ENCODE measurements at places on chromosomes 12 and 14.

GRCh38 chr14:61837336-61838229 lies 75.4 kb downstream of the SNAPC1 start:
- DNase-seq, result peak; percentile 82

DNA sequence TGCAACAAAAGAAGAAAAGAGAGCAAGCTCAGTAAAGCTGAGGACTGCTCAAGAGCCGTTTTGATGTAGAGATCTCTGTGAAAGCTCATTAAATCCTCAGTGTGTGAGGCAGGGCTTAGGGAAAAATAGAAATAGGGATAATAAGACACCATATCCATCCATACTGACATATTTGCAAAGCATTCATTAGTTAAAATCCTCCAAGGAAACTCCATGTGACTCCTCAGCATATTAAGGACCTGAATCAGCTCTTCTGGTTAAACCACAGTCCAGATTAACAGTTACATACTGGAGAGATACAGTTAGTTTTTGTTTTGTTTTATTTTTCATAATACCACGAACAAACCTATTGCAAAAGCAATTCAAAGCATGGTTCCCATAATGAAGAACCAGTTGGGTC lies 288.2 kb downstream of the PAWR start:
- DNase-seq, result no peak

DNA sequence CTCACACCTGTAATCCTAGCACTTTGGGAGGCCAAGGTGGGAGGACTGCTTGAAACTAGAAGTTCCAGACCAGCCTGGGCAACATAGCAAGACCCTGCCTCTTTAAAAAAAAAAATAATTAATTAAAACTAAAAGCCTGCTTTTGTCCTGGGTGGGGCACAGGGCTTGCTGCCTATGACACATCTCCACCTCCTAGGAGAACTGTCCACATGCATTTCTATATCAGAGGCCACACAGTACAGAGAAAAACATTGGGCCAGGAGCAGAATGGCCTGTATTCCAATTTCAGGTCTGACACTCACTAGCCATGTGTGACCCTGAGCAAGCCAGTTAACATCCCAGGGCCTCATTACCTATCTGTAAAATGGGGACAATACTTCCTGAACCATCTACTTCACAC lies 31.9 kb downstream of the CCDC88C start:
- DNase-seq, result no peak

GRCh38 chr12:103422328-103422727 lies 73.4 kb downstream of the C12orf42 start:
- DNase-seq, result no peak

DNA sequence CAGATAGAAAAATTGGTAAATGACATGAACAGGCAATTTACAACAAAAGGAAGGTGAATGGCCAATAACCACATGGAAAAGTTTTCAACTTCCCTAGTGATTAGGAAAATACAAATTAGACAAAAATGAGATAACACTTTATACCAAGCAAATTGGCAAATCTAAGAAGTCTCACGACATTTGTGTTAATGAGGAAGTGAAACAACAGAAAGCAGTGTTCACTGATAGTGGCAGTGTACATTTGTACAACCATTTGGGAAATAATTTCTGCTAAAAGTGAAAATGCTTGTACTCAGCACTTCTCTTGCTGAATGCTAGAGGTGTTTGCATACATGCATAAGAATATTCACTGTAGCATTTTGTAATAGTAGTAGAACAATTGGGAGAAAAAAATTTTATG lies 126.6 kb downstream of the LLPH start:
- no peak for DNase-seq

- DNase-seq, result no peak
These were observed 492.2 kb downstream of the FLRT2 start for GRCh38 chr14:86022031-86022629.

- DNase-seq, result peak; percentile 83
These were observed 190.5 kb downstream of the PHETA1 start for GRCh38 chr12:111178181-111179081.

DNA sequence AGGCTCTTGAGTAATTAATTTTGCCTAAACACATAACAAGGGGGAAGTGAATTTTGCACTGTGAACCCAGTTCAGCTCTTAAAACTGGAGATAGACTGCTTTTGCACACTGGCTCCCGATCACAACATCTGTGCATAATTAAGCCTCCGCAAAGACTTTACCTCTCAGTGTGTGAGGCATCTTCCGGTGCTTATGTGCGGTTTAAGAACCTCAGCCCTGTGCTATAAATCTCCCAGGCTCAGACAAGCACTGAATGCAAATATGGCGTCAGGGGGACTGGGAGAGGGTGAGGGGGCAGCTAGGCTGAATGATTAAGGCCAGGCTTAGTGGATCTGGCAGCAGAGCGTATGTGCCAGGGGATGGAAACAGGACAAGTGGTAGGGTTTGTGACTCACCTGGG lies 103.3 kb downstream of the ADCK1 start:
- DNase-seq, result no peak

DNA sequence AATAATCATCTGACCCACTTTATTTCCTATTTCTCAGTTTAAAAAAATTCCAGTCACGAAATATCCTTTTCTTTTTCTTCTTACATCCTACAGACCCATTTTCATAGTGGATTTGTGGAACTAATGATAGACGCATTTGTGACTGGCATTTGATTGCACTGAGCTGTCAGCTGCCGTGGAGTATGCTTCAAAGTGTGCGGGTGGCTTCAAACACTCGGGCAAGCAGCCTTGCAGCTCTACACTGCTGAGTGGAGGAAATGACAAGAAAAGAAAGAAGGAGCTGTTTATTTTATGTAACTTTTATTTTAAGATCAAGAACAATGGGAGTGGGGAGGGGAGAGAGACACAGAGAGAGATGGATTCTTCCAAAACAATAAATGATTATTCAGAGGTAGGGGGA lies 112.8 kb upstream of the NAP1L1 start:
- DNase-seq, result no peak

- no peak for DNase-seq
These were observed 155.7 kb downstream of the GALC start for GRCh38 chr14:87837296-87837695.

DNA sequence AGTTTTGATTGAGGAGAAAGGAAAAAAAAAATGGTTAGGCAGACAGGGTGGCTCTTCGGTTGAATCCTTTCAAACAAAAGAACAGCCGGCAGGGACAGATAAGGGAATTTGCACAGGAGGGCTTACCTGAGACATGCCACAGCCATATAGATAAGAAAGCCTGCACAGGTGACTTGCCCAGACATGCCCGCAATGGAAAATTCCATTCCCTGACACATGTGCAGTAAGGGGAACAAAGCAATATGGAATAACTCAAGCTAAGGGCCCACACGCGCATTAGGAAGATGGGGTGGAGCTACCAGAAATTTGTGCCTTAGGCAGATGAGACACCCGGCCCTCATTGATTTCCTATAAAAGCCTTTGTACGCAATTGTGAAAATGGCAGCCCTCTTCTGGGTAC lies 86.7 kb downstream of the TMEM260 start:
- no peak for DNase-seq

- no peak for DNase-seq
These were observed 8.8 kb upstream of the PHC1 start for GRCh38 chr12:8905546-8905945.

GRCh38 chr14:22097072-22097471 lies 423.5 kb upstream of the OR4E1 start:
- no peak for DNase-seq

- DNase-seq, result no peak
These were observed 114.0 kb upstream of the TMPO start for GRCh38 chr12:98401427-98401826.

DNA sequence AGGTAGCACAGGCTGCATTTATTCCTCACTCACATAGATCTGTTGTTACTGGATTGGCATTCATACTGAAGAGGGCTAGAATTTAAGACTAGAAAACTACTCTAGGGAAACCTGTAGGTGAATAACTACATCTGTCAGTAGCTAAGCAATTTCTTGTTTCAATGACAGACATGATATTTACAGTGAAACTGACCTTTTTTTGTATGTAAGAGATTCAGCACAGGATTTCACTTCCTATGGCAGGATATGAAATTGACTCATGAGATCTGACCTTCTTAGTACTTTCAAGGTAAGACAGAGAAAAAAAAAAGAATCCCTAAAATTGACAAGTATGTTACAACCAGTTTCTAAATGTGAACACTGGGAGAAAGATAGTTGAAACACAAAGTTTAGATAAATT lies 189.8 kb upstream of the SLC16A7 start:
- no peak for DNase-seq

DNA sequence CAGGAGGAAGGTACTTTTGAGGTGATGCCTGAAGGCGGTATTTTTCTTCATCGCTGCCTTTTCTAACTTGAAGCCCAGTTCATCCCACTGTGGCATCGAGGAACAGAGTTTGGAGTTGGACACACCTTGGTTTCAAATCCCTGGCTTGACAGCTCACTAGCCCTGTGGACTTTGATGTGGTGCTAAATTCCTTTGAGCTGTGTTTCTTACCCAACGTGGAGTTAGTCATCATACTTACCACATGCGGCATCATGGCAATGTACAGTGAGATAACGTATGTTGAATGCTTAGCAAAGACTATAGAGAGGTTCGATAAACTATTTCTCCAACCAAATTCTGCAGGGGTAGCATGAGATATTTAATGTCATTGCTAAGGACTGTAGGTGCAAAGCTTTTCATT lies 3.4 kb downstream of the PLEKHG3 start:
- no peak for DNase-seq

- no peak for DNase-seq
These were observed 304.7 kb upstream of the TMTC1 start for GRCh38 chr12:30088259-30088995.

GRCh38 chr14:94395888-94396574 lies 7.6 kb upstream of the SERPINA1 start:
- no peak for DNase-seq

GRCh38 chr12:124218243-124218560 lies 76.7 kb upstream of the RFLNA start:
- no peak for DNase-seq

DNA sequence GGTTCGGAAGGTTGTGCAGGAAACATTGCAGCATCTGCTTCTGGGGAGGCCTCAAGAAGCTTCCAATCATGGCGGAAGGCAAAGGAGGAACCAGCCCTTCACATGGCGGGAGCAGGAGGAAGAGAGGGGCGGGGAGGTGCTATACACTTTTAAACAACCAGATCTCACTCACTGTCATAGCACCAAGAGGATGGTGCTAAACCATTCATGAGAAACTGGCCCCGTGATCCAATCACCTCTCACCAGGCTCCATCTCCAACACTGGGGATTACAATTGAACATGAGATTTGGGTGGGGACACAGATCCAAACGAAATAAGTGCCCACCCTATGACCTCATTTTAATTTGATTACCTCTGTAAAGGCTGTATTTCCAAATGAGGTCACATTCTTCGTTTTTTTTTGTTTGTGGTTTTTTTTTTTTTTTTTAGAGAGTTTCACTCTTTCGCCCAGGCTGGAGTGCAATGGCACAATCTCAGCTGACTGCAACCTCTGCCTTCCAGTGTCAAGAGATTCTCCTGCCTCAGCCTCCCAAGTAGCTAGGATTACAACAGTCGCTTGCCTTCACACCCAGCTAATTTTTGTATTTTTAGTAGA lies 11.4 kb upstream of the ORAI1 start:
- no peak for DNase-seq

GRCh38 chr12:109741286-109741969 lies 27.8 kb downstream of the FAM222A start:
- no peak for DNase-seq

DNA sequence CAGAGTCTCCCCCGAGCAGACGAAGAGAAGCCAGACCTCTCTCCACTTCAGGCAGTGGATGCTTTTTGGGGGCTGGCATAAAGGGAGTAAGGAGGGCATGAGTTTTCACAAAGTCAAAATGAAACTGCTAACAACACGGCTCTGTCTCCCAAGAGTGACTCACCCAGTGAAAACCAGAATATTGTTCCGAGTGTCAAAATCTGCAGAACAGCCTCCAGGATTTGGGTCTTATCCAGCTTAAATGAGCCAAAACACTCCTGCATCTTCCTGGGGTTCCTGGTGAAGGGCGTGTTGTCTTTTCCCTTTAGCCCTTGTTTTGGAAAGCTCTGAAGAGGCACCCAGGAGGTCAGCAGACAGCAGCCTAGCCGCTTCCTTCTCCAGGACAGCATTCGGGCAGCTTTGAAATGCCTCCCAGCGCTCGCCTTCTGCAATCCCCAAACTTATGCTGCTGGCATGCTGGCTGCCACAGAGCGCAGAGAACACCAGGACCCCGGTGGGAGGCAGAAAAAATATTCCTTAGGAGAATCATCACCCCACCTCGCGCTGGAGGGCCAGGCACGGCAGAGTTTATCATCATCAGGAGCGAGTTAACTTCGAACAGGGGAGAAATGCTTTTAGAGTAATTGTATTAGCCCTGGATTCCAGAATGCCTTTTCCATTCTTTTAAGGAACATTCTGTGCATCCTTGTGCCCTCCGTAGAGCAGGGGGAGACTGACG lies 117.7 kb upstream of the NCOR2 start:
- no peak for DNase-seq

DNA sequence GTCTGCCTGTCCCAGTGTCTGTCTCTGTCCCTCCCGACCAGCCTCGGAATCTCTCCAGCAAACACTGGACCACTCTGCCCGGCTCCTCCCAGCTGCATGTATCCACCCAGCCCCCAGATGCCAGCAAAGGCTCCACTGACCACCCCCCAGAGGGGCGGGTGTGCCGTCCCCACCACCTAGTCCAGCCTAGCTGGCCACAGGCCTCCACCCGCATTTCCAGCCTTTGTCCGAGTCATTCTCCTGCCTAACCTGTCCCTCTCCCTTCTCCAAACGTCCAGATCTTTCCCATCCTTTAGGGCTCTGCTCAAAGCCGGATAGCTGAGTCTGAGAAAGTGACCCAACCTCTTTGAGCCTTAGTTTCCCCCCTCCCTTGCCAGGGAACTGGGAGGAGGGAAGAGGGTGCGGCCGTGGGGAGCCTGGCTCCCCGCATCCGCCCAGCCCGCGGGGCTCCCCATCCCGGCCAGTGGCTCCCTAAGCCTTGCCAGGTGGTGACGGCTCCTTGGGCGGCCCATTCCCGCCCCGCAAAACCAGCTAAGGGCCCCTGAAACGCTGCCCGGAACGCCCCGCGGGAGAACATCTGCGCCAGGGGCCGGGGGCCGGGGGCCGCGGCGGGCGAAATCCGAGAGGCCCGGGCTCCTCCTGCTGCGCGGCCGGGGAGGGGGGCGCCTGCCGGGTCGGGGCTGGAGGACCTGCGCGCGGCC lies 34.6 kb upstream of the ANKRD9 start:
- peak; percentile 85 for DNase-seq
